ENCODE measurements at places on chromosomes 16 and 17. TPM values are rescaled to one million over a fixed set of nuclear protein-coding genes. Genes with fewer than 3 reads are reported as not detected.

DNA sequence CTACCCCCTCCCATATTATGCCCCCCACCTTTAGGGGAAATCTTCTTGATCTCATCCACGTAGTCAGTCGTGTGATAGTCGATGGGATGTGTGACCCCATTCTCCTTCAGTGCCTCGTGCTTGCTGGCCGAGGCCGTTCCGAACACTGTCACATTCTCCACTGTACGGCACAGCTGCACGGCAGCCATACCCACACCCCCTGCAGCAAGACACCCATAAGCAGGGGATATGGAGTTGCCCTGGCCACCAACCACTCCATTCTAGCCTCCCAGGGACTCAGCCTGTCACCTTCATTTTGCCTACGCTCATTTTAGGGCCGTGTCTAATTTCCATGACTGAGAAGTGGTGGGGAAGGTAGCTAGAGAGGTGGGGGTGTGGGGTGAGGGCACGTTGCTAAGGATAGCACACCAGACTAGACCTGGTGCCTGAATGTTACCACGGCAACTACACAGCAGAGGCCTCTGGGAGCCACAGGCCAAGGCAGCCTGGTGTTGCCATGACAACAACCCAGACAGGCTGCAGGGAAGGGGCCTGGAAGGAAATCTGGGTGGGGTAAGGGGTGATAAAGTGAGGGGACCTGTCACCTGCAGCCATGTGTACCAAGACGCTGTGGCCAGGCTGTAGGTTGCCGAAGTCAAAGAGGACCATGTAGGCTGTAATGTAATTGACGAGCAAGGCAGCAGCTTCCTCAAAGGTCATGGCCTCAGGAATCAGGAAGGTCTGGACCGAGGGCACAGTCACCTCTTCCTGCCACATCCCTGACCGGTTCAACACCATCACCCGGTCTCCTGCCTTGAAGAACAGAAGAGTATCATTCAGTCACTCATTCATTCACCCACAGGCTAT, 4.0 kb downstream of the VAT1 start:
- peaks cover 16% of the 10 kb centered on the region for H3K36me3 ChIP-seq
- DNase-seq = no peak
- H3K4me3 ChIP-seq = no peak overlapping the region

GRB7 gene
- 0.27 TPM for total RNA-seq

DNA sequence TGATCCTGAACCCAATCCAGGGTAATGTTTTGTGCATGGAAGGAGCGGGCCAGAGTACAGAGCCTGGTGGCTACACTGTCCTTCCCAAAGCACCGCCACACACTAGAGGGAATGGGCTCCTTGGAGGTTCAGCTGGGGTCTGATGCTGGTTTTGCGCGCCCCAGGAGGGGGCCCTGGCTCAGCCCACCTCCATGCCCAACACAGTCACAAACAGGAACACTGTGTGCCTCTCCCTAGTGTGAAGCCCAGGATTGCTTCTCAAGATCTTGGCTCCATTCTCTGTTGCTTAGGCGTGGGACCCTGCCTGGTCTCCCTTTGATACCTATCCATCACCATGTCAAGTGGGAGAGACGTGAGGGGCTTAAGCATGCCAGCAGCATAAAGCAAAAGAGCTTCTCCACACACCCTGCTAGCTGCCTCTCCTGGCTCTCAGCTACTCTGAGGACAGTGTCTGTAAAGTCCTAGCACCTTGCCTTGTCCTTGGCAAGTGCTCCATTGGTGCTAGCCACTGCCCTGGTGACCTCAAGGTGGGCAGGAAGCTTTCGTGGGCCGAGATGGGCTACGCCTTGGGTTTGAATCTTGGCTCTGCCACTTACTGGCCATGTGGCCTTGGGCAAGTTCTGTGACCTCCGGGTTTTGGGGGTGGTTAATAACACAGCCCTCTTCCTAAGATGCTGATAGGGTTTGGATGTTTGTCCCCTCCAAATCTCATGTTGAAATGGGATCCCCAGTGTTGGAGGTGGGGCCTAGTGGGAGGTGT, 122.2 kb downstream of the C16orf78 start:
- H3K36me3 ChIP-seq = no peaks in the 10 kb centered on the region
- DNase-seq = no peak
- no peaks in the 10 kb centered on the region for H3K27me3 ChIP-seq

DNA sequence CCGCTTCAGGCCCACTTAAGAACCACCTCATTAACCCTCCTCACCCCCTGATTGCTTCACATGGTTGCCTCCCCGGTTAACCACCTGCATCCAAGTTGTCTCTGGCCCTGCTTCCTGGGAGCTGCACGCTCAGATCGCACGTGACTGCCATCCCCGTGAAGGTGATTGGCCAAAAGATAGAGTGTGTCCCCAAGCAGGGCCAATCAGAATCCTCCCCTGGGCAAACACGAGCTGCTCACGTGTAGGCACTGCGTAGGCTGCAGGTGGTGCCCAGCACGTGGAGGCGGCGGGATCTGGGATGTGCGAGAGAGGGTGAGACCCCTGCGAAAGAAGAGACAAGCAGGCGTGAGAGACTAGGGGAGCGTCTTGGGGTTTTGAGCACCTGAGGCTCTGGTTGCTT, 111.8 kb upstream of the CRHR1 start:
- H3K27me3 ChIP-seq = no peaks in the 10 kb centered on the region
- H3K27ac ChIP-seq = no peak overlapping the region
- no peaks in the 10 kb centered on the region for H3K4me1 ChIP-seq
- no peaks in the 10 kb centered on the region for H3K36me3 ChIP-seq
- DNase-seq = no peak
- no peak overlapping the region for H3K4me3 ChIP-seq

GRCh38 chr17:50379351-50380132, 6.5 kb downstream of the EME1 start:
- no peaks in the 10 kb centered on the region for H3K27me3 ChIP-seq
- H3K36me3 ChIP-seq = peaks cover 42% of the 10 kb centered on the region
- H3K4me3 ChIP-seq = no peak overlapping the region
- DNase-seq = no peak

- H3K4me1 ChIP-seq = peaks cover 30% of the 10 kb centered on the region
- H3K27me3 ChIP-seq = peaks cover 2% of the 10 kb centered on the region
- H3K36me3 ChIP-seq = peaks cover 26% of the 10 kb centered on the region
- peak overlapping the region; percentile 59 for H3K4me3 ChIP-seq
Observed at GRCh38 chr16:75565640-75566039, 539 bp upstream of the GABARAPL2 start.

GRCh38 chr16:84839956-84840355, 20.2 kb downstream of the CRISPLD2 start:
- H3K4me1 ChIP-seq = no peaks in the 10 kb centered on the region
- no peaks in the 10 kb centered on the region for H3K27me3 ChIP-seq
- no peak overlapping the region for H3K4me3 ChIP-seq
- DNase-seq = no peak

DNA sequence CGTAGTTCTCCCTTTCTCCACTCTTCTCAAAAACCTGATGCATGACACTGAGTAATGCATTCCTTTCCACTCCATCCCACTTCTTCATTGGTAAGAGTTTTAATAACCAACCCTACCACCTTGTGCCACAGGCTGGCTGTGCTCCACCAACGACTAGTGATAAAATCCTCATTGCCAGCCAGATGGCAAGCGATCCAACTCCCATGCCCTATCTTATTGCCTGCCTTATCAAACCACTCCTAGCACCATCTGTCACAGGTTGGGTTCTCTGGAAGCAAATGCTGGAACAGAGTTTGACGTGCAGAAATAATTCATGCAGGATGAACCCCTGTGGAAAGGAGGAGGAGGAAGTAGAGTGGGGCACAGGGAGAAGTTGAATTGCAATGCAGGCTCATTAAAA, 99.5 kb downstream of the CHD9NB start:
- no peaks in the 10 kb centered on the region for H3K4me1 ChIP-seq
- no peaks in the 10 kb centered on the region for H3K27me3 ChIP-seq
- no peak for DNase-seq
- H3K4me3 ChIP-seq = no peak overlapping the region

DNA sequence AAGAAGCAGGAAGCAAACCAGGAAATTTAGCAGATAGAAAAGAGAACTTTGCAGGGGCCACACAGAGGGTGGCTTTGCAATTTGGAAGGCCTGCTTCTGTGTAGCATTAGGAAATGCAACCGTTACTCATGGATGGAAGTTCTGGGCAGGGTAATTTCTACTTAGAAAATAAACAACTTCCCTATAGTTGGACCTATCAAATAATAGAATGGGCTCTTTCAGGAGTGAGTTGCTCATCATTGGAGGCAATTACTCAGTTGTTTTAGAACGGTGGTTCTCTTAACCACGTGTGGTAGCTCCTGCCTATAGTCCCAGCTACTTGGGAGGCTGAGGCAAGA, 25.8 kb upstream of the HS3ST2 start:
- H3K27me3 ChIP-seq = no peaks in the 10 kb centered on the region
- DNase-seq = no peak
- H3K4me1 ChIP-seq = peaks cover 5% of the 10 kb centered on the region
- H3K4me3 ChIP-seq = no peak overlapping the region
- no peaks in the 10 kb centered on the region for H3K36me3 ChIP-seq
- no peak overlapping the region for H3K27ac ChIP-seq

- H3K4me3 ChIP-seq = no peak overlapping the region
- no peak overlapping the region for H3K27ac ChIP-seq
- H3K4me1 ChIP-seq = peaks cover 3% of the 10 kb centered on the region
Observed at GRCh38 chr17:72119873-72120641, 763 bp upstream of the SOX9 start.

SLC5A10 gene
- total RNA-seq = 0.28 TPM

DNA sequence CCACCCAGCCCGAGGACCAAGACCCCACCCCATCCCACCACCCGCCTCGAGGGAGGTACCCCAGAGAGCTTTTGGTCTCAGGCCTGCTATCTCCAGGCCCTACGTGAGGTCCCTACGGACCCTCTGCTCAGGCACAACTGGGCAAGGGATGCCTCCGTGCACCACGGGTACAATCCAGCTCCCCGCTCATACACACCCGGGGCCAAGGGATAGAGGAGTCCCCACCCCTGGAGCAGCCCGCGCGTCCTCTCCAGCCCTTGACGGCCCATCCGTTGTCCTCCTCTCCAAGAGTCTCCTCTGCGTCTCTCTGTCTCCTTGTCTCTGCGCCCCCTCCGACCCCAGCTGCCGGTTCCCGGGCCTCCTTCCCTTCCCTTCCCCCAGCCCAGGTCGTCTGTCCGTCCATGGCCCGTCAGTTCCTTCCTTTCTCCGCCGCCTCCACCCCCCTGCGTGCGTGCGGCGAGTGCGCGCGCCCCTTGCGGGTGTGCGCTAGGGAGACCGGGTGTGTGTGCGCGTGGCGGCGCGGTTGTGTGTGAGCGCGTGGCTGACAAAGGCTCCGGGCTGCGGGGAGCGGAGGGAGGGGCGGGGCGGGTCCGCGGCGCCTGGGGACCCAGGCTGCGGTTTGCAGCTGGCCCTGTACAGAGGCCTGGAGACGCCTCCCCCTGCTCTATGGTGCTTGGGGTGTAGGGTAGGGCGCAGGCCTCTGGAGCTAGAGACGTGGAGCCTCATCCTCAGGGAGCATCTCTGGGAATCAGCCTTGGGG, 930 bp downstream of the SPNS2 start:
- no peaks in the 10 kb centered on the region for H3K36me3 ChIP-seq
- H3K4me3 ChIP-seq = peak overlapping the region; percentile 7
- DNase-seq = peak; percentile 55
- H3K27me3 ChIP-seq = peaks cover 30% of the 10 kb centered on the region

DNA sequence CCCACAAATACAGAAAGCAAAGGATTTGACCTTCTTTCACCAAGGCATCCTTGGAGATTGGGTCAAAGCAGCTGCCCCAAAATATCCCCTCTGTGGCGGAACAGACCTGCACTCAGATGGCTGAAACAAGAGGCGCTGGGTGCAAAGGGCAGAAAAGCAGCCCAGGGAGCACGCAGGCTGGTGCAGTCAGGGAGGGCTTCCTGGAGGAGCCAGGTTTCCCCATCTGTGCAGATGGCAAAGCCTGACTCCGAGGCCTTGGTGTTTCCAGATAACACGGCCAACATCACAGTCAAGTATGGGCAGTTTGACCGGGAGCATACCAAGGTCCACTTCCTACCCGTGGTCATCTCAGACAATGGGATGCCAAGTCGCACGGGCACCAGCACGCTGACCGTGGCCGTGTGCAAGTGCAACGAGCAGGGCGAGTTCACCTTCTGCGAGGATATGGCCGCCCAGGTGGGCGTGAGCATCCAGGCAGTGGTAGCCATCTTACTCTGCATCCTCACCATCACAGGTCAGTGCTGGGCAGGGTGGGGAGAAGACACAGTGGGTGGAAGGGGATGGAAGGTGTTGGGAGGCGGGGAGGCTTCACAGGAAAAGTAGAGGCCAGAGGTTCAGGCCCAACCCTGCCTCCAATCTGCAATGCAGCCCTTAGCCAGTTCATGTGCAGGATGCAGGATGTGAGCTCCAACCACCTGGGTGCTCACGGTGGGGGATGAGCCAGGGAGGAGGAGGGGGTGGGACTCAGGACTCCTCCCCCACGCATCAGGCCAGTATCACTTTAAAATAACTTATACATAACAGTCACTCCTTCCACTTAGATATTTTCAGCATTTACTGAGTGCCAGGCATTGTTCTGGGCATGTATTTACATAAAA, 26.4 kb upstream of the BEAN1 start:
- no peaks in the 10 kb centered on the region for H3K27me3 ChIP-seq
- H3K4me3 ChIP-seq = no peak overlapping the region
- no peaks in the 10 kb centered on the region for H3K4me1 ChIP-seq
- DNase-seq = no peak
- H3K27ac ChIP-seq = no peak overlapping the region

DNA sequence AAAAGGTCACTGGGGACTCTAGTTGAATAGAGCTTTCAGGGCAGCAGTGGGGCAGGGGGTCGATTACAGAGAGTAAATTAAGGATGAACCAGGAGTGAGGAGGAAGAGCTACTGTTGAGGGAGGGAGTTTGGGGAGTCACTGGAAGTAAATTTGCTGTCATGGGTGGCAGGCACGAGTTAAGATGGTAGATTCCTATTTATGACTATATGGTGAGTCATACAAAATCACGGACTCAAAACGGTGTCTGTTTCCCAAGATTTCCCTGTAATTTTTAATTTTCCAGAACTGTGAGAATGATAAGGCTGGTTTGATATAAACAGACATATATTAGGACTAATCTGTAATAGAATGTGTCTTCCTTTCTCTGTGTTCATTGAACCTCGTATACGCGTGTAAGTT, 287.6 kb upstream of the GOT2 start:
- no peak for DNase-seq
- H3K36me3 ChIP-seq = no peaks in the 10 kb centered on the region
- no peaks in the 10 kb centered on the region for H3K27me3 ChIP-seq
- no peaks in the 10 kb centered on the region for H3K4me1 ChIP-seq

DNA sequence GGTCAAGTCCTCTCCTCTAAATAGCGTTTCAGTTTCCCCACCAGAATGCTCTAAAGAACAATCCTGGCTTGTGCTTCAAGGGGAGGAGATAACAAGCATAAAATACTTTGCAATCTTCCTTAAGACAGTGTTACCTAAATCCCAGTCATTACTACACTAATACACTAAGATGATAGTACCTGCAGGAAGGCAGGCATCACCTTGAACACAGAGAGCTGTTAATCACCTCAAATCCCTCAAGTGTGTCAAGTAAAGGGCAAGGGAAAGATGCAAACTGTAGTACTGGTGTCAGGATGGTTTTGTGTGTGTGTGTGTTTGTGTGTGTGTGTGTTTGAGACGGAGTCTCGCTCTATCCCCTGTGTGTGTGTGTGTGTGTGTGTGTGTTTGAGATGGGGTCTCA, 36.8 kb downstream of the NACA2 start:
- H3K4me3 ChIP-seq = no peak overlapping the region
- H3K36me3 ChIP-seq = no peaks in the 10 kb centered on the region
- peaks cover 11% of the 10 kb centered on the region for H3K27me3 ChIP-seq
- no peak for DNase-seq
- no peaks in the 10 kb centered on the region for H3K4me1 ChIP-seq

DNAH9 gene
- not detected for total RNA-seq

All from natural killer cell (primary cell).